Cardiac fibroblast (primary cell): ENCODE measurements at places on chromosomes 5 and 9.
A peak's percentile ranks its signal among the peaks of the same experiment; 100 is the strongest.

DNA sequence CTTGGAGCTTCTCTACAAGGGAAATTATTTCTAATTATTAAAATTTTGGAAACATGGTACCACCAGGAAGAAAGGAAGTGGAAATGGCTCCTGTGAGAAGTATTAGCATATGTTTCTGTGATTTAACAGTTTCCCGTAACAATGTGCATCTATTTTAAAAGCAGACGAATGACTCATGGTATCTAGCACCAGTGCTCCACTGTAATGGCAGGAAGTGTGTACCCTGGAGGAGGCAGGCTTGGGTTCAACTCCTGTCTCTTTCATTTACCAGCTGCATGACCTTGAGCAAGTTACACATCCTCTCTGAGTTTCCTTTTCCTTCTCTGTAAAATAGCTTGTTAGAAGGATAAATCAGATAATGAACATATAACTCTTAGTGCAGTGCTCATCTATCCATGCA is 41.0 kb upstream of the ANGPTL2 start:
- DNase-seq, result peak; percentile 81

DNA sequence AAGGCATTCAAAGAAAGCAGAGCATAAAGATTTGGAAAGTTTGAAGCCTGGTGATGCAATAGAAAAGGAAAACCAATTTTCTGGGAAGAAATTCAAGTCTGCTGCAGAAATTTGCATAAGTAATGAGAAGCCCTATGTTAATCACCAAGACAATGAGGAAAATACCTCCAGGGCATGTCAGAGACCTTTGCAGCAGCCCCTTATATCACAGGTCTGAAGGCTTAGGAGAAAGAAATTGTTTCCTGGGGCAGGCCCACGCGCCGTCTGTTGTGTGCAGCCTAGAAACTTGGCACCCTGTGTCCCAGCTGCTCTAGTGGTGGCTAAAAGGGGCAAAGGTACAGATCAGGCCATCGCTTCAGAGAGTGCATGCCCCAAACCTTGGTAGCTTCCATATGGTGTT is 495.3 kb upstream of the CDH6 start:
- DNase-seq, result no peak

DNA sequence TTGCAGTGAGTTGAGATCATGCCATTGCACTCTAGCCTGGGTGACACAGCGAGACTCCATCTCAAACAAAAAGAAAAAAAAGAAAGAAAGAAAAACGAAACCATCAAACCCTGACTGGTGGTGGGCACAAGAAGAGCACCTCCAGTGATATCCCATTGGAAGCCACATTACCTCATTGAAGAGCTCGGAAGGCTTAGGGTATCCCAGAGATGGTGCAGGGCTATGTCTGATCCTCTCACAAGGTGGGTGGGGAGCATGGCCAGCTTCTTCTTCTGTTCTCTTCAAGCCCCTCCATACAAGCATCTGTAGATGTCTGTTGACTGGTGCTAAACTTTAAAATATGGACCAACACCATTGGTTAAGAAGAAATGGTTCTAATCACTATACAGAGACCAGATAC is 45.8 kb downstream of the GAS1 start:
- no peak for DNase-seq

GRCh38 chr5:108623826-108624225 is 123.9 kb upstream of the FER start:
- DNase-seq, result no peak

DNA sequence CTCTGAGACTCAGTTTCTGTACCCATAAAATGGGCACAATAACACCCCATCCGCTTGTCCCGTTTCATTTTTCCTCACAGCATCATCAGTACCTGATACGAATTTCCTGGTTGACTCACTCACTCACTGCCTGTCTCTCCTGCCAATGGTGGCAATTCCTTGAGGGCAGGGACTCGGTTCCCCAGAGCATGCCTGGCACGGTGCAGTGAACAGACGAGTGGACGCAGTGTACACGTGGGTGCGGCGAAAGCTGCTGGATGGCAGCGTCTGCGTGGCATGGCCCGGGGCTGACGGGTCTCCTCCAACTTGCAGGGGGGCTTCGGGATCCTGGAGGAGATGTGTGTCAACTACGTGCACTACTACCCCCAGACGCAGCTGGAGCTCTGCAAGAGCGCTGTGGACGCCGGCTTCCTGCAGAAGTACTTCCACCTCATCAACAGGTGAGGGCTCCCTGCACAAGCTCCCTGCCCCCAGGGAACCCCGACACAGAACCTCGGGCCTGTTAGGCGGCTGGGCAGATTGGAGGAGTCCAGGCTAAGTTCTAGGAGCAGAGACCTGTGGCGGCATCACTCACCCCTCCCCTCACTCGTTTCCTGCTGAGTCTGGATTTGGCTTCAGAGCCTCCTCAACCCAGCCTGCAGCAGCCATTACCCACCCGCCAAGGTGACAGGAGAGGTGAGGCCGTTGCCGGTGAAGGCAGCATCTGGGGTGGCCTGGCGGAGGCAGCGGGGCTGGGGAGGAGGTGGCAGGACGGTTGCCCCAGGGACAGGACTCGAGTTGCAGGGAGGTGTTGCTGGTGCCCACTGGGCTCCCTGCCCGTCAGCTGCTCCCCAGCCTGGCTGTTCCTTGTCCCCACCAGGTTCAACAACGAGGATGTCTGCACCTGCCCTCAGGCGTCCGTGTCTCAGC is 20.3 kb downstream of the DBH start:
- DNase-seq, result no peak

DNA sequence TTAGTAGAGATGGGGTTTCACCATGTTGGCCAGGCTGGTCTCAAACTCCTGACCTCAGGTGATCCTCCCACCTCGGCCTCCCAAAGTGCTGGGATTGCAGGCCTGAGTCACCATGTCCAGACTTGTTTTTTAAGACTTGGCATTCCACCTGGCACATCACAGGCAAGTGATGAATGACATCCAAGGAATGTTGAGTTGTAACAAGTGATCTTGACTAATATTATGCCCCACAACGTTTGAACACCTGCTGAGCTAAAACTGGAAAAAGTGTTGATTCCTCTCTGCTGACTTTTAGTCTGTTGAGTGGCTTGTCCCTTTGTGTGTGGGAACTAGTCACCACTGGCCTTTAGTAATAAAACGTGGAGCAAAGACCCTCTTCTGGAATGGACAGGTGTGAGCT is 54.6 kb downstream of the SUB1 start:
- DNase-seq, result peak; percentile 26
